ENCODE measurements at places on chromosomes 12 and 14. TPM values are rescaled to one million over a fixed set of nuclear protein-coding genes. Genes with fewer than 3 reads are reported as not detected.

ANKRD9 gene
- total RNA-seq: 26.9 TPM

SLC10A1 gene
- total RNA-seq: not detected

DNA sequence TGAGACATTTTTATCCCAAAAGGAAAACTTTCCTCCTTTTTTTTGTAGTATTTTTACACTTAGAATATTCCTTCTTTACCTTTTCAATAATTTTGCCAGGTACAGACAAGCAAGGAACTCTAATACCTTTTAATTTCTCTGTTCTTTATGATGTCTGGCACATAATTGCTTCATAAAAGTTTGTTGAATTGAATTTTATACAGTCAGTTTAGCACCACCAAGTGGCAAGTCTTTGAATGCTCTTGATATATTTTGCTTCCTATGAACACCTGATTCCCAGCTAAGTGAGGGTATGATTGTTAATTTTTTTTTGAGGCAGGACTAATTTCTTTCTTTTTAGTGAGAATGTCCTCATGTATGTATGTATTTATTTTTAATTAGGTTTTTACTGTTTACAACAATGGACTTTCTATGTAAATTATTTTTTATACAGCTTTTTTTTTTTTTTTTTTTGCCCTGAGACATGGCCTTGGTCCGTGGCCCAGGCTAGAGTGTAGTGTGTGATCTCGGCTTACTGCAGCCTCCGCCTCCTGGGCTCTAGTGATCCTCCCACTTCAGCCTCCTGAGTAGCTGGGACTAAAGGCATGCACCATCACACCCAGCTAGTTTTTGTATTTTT is 6.9 kb downstream of the TBC1D15 start:
- DNase-seq: peak; percentile 63

DNA sequence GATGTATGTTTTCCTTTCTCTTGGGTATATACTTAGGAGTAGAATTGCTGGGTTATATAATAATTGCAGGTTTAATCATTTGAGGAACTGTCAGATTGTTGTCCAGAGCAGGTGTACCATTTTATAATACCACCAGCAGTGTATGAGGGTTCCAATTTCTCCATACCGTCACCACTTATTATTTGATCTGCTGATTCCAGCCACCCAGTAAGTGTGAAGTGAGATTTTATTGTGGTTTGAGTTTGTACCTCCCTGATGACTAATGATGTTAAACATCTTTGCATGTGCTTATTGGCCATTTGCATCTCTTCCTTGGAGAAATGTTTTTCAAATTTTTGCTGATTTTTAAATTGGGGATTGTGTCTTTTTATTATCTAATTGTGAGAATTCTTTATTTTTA is 15.1 kb downstream of the NCKAP5L start:
- no peak for DNase-seq

GNG2 gene
- total RNA-seq: 2.8 TPM

DNA sequence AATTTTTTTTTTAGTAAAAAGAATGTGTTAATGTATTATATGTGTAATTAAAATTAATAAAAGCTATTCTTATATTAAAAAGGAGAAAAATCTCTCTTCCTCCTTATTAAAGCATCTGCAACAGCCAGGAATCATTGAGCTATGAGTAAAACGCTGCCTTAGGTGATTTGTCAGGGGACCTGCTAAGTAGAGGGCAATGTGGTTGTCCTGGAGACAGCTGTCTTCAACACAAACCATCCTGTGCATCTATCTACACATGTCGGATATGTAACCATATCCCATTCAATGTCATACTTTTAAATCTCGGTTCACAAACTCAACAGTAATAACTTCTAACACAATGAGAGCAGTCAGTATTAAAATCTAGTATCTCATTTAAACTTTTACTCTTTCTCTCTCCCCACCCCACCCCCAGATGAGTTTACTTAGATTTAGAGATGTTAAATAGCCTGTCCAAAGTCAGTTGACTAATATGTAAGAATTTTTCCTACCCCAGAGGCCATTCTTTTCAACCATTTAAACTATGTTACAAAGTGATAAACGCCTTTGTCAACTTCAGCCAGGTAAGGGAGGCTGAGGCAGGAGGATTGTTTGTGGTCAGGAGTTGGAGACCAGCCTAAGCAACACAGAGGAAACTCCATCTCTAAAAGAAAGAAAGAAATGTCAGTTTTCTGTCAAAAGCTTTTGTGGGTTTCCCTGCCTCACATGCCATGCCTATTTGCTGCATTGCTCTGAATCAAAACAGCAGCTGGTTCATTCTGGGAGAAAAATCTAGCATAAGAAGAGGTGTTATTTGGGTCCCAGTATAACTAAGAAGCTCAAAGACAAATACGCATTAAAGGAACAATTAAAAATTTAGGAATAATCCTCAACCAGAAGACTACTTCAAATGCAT is 413.7 kb upstream of the CCDC196 start:
- no peak for DNase-seq

- no peak for DNase-seq
Observed at GRCh38 chr12:30200864-30201263, 417.1 kb upstream of the TMTC1 start.

TC2N gene
- 18.4 TPM for total RNA-seq

GRCh38 chr14:96168581-96168980 is 36.1 kb upstream of the BDKRB2 start:
- DNase-seq: no peak

DNA sequence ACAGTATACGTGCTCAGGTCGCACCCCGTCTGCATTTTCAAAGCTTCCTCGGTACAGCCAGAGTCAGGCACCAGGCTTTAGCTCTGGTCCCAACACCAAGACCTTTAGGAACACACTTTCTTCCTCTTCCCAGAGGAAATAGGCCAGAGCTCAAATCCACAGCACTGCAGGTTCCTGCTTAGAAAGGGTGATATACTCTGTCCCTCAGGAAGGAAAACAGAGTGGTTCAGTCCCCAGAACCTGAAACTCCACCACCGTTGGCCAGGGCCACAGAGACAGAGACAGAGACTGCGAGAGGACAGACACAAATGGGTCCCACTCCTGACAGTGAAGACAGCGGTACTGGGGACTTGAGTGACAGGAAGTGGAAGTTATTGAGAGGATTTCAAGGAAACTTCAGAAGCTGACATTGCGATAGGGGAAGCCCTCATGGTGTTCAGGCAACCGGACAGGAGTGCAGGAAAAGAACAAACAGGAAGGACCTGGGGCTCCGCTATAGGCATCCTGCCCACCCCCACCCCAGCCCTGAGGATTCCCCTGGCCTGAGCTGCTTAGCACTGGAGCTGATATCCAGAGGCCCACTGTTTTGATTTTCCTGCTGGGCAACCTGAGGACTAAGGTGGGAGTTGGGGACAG is 5.5 kb upstream of the KRT8 start:
- no peak for DNase-seq

DNA sequence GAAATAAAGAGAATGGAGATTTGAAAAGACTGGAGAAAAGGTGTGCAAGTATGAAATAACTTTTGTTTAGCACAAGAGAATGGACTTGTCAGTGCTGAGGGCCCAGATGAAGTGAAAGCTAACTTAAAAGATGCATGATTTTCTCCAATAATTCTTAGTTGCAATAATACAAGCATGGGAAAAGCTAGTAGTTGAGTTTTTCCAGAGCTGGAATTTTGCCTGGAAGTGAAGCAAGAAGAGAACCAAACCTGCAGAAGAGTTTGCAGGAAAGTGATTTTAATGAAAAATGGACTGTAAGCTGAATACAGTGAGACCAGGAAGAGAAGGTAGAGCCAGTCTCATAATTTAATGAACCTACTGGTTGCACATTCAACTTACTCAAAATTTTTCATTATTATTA is 69.3 kb upstream of the FSCB start:
- DNase-seq: no peak

AKAP3 gene
- 4.4 TPM for total RNA-seq

CLMN gene
- 30.3 TPM for total RNA-seq

DNA sequence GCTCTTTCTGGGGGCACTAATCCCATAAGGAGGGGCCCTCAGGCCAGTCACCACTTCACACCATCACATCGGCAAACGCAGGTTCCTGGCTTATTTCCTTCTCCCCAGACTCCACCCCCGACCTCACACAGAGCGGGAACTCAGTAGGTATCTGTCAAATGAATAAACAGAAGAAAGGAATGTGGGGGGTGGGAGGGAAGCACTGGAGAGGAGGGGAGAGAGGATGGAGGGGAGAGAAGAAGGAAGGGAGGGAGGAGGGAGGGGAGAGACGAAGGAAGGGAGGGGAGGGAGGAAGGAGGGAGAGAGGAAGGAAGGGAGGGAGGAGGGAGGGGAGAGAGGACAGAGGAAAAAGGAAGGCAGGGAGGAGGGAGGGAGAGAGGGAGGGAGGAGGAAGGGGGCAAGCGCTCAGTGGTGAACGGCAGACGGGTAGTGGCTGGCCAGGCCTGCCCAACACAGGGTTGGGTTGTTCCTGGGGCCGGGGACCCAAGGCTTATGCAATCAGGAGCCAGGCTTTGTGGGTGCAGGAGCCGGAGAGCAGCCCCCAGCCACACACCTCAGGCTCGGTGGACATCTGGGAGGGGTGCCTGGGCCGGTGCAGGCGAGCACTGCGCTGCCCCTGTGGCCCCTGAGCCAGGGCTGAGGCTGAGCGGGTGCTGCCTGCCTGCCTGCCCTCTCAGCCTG is 52.6 kb upstream of the FBRSL1 start:
- DNase-seq: no peak

DNA sequence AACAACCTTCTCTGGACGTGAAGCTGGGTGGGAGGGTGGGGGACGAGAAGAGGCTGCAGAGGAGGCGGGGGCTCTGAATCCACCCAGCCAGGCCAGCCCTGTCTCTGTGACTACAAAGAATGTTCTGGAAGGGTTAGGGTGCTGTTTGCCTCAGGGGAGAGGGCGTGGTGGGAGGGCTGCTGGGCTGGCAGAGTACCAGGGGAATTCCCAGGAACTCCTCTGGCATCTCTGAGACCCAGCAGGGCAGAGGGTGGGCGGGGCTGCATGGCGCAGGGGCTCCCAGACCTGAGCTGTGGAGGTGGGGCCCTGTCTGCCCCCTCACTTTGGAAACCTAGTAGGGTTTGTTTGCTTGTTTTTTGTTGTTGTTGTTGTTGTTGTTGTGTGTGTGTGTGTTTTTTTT is 45.5 kb upstream of the FZD10 start:
- DNase-seq: peak; percentile 43

DNA sequence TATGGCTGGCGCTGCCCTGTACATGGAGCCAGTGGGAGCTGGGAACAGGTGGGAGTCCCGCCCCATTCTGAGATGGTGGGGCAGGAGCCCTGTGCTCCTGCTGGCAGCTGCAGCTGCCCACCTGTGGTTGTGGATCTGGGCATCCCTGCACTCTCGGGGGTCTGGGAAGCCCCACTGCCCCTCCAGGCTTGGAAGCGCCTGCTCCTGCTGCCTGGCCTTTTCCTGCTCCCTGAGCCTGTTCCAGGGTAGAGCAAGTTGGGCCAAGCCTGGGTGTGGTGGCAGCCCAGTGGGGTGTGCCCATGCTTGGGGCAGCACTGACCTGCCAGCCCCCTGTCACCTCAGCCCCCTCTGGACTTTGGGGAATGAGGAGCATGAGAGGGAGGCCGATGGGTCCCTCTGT is 104.0 kb downstream of the MNAT1 start:
- DNase-seq: no peak

DNA sequence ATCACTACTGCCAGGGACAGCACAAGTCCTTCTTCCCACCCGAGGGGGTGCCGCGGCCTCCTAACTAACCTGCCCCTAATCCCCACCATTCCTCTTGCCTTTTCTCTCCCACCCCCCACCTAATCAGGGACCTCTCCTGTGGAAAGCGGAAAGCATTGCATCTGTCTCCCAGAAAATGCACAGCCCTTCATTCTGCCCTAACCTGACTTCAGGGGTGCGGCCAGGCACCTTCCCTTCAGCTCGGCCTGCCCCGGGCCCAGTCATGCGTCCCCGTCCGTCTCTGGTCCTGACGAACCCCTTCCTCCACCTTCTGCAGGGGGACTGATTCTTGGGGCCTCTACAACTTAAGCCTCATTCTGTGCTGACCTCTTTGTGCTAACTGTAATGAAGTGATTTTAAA is 43.9 kb upstream of the TRAF3 start:
- no peak for DNase-seq

DNA sequence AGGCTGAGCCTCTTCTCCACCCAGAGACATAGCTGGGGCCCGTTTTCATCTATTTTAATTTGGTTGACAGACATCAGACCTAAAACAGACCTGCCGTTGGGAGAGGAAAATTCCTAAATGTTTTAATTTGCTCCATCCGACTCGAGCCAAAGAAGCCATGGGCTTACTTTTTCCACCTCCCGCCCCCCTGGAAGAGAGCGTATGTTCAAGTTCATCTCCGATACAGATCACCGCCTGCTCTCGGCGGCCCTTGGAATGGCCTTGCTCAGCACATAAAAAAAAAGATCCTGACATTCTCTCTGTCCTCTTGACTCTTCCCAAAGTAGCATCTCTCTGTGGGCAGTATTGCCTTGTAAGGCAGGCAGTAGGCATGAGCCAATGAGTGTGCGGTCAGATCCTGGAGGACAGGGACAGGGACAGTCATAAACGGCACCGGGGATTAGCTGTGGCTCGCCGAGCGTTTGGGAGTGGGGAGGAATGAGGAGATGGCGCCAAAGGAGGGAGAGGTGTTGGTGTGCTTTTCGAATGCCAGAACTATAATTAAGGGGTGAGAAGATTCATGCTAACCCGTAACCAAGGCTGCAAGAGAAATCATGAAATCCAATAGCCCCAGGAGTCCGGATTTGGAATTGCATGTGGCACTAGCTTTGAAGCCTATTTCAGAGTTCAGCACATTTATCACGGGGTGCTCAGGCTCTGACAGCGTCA is 47.9 kb upstream of the MEG3 start:
- no peak for DNase-seq

DNA sequence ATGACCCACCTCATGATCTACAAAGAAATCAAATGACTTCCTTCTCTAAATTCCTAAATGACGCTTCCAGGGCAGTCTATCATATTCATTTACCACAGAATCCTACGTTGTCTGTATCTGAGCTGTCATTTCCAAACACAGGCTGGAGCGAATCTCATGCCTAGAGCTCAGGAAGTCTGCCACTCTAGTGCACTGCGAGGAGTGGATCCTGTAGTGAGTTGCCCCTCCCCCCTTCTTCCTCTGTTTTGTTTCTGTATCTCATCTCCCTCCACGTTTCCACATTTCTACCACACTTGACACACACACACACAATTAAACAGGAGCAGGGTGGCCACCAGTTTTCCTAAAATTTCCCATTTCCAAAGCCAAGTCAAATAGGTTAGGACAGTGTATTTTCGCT is 415.4 kb upstream of the PRICKLE1 start:
- no peak for DNase-seq

DNA sequence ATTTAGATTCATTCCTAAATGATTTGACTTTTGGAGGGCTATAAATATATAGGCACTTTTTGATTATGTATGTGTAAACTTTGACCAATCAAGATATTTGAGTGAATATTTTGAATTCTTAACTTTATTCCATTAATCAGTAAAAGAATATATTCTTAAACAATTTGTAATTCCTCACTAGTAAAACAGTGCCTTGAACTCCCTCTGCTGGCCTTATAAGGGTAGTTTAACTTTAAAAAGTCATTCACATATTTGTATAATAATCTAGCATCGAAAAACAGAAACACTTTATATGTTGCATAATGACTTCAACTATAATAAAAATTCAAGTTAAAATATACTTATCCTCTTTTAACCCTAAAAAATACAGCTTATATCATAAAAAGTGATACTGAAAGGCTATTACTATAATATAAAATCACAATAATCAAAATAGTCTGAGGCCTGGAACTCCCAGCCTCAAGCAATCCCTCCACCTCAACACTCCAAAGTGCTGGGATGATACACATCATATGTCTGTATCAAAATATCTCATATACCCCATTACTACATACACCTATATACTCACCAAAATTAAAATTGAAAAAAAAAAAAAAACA is 31.2 kb downstream of the CCDC59 start:
- DNase-seq: peak; percentile 47

MYO1H gene
- not detected for total RNA-seq
